ENCODE measurements at places on chromosomes 2 and 18.

DNA sequence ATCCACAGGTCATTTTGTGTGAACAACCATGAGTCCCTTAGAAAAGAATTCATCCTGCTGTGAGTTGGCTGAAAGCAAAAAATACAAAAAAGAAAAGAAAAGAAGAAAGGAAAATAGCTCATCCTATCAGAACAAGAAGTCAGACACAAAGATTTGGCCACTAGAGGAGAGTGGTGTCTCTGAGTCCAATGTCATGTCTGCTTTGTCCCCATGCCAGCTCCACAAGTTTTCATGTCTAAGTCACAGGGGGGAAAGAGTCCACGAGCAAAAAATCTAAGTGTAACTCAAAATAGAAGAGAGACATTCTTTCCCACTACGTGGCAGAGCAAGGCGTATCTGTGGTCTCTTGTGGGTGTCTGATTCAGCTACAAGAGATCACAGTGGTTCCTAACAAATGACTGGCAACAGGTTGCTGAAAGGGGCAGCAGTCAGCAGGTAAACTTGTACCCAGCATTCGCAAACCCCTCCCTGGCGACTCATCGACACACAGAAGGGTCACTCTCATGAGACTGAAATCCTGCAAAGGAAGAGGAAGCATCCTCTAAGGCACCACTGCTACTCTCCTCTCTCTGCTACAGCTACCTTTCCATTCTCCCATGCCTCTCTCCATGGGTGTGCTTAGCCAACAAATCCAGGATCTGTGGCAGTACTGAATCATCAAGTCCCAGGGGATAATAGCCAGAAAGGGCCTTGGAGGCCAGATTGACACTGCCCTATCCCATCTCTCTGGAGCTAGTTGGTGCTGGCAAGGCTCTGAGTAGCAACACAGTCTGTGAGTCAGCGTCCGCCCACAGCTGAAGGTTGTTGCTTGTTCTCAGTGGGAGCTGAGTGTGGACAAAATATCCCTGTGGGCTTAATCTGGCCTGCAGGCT is 123.0 kb upstream of the SLC39A10 start:
- peak; percentile 59 for DNase-seq

GRCh38 chr2:95296880-95297487 is at the start of gene KCNIP3:
Gene KCNIP3 (plus strand): TSS chr2:95297347. CDS start chr2:95297439, 92 bp downstream.
- no peak for DNase-seq

GRCh38 chr2:105085525-105085924 is 47.7 kb downstream of the MRPS9 start:
- no peak for DNase-seq

DNA sequence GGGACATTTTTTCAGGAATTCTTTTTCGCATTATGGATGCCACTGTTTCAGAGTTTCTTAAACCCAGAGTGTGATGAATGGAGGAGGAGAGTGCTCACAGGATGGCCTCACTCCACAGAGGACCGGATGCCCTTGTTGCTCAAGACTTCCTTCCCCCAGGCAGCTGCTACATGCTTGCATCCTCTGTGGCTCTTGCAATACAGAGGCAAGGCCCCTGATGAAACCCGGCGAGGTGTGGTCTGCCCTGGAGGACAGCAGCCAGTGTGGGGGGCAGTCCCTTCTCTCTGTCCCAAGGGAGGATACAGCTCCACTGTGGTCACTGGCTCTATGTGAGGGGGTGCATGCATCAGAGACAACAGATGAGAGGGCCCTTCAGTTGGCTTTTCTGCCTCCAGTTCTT is 109.6 kb downstream of the SH3RF3 start:
- DNase-seq: peak; percentile 85

- no peak for DNase-seq
Observed at GRCh38 chr2:50694798-50695197, 337.1 kb downstream of the NRXN1 start.

GRCh38 chr2:200655918-200656580 is 70.2 kb downstream of the AOX1 start:
- DNase-seq: no peak

DNA sequence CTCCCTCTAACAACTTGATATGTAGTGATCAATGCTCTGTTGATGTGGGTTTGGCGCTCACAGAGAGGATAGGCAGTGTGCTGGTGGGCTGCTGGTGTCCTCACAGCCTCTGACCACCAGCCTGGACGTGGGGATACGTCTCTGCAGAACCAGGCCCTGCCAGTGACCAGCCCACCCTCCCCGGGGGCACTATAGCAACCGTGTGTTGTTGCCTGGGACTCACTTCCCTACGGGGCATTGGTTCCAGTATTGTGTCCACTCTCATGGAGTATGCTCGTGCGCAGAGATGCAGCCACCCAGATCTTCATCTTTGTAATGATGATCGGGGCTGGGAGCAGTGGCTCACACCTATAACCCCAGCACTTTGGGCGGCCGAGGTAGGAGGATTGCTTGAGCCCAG is 180.1 kb downstream of the LDLRAD4 start:
- no peak for DNase-seq

GRCh38 chr2:111665011-111665410 is 219.0 kb downstream of the ANAPC1 start:
- DNase-seq: no peak

DNA sequence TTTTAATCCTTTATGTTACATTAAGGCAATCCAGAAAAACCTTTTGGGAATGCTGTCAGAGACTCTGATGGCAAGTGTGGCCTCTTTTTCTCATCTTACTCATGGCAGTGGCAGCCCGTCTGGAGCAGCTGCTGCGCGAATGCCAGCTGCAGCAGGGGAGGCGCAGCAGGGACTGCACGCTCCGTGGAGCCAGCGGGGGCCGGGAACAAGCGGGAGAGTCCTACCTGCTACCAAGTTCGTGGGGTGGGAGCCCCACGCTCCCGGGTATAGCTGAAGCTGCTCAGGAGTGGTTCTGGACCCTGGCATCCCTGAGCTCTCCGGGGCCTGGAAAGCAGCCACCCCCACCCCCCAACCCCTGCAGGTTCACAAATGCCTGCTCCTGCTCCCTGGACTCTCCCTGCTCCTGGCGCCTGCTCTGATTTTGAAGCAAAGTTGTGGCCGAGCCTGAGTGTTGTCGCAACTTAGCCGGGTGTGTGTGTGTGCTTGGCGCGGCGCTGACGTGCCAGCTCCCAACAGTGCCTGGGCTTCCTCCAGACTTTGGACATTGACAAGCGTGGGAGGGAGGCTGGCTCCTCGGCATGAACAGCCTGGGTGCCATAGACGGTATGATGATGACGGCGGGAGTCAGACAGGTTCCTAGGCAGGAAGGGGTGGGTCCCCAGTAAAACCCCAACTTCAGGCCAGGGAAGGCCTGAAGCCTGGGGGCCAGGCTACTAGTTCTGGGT is 21.7 kb downstream of the TMX3 start:
- DNase-seq: peak; percentile 28

DNA sequence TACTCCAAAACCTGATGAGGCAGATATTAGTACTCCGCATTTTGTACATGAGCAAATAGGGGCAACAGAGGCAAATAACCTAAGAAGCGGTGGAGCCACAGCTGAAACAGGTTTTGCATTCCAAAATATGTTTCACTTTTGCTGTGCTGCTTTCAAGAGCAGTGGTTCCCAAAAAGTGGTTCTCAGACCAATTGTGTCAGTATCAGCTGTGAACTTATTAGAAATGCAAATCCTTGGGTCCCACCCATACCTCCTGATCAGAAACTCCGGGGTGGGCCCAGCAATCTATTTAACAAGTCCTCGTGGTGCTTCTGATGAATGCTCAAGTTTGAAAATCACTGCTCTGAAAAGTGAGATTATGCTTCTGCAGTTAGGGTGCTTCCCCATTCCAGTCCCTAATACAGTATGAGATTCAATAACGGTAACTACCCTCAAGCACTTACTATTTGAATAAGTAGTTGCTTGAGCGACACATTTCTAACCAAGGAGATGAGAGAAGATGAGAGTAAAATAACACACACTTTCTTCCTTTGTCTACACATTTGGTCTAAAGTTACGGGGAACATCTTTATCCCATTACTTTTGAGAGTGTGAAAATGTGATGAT is 17.8 kb upstream of the TCF4 start:
- DNase-seq: no peak

DNA sequence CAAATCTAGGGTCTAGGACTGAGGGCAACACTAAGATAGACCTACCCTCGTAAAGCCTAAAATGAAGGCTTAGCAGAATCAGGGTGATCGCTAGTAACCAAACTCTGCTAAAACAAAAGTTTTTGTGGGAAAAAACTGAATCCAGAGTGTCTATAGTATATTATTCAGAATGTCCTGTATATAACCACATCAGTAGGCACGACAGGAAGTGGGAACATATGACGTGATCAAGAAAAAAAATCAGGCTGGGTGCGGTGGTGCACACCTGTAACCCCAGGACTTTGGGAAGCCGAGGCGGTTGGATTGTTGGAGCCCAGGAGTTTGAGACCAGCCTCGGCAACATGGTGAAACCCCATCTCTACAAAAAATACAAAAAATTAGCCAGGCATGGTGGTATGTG is 106.1 kb downstream of the UGGT1 start:
- DNase-seq: no peak

DNA sequence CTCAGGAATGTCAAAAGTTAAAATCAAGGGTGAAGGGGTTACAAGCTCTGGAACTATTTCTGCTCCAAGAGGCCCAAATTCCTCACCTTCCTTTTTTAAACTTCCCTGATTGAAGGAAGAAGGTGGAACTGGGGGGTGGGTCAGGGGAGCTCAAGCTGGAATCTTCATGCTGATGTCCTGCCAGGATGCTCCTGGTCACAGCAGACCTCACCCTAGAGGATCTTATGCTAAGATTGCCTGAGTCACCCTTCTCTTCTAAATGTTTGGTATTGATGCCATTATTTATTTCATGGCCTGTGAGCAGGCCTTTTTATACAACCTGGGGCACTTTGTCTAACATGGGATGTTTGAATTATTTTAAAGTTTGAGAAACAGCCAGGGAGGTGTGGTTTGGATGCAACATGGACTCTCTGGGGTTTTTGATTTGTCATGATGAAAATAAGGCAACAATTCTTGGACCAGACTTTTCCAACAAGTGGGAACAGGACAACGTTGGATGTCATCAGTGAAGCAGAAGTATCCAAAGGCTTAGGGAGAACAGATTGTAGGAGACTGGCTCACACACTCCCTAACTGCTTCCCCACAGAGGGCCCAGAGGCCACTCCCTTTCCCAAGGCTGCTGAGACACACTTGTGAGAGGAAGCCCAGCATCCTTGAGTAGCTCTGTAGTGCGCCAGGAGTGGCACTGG is 420.2 kb upstream of the MEX3C start:
- DNase-seq: no peak

- no peak for DNase-seq
Observed at GRCh38 chr2:197704434-197705120, 592 bp upstream of the MARS2 start.

- DNase-seq: no peak
Observed at GRCh38 chr18:76499637-76500340, 4.7 kb upstream of the ZNF516 start.

GRCh38 chr2:216030216-216030615 is 16.9 kb upstream of the MREG start:
- DNase-seq: no peak

DNA sequence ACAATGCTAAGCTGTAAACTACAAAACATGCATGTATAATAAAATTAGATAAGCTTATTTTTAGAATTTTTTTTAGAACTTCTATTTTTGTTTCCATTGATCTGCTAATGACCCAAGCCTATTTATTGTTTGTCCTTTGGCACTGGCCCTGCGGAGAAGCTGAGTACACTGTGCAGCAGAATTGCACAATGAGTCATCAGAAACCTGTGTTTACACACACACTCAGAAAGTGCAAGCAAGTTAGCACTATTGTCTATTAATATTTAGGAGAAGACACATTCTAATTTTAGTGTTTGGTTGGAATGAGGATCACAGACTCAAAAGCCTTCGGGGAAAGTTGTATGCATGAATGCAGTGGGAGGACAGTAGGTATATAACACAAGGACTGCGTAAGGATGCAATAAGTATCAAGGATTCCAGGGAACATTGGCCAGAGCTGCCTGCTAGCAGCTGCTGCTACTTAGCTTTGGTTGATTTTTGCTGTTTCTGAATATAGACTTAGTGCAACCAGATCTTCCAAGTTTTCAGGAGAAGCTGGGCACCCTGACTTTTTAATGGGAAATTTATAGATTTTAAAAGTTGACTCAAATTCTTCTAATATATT is 128.2 kb downstream of the KCNH7 start:
- peak; percentile 22 for DNase-seq

GRCh38 chr2:1665761-1666505 is 78.4 kb downstream of the PXDN start:
- DNase-seq: no peak

GRCh38 chr2:83251321-83251872 is 1207.7 kb downstream of the SUCLG1 start:
- DNase-seq: no peak

GRCh38 chr18:58639751-58640427 is 11.0 kb upstream of the ALPK2 start:
- no peak for DNase-seq

DNA sequence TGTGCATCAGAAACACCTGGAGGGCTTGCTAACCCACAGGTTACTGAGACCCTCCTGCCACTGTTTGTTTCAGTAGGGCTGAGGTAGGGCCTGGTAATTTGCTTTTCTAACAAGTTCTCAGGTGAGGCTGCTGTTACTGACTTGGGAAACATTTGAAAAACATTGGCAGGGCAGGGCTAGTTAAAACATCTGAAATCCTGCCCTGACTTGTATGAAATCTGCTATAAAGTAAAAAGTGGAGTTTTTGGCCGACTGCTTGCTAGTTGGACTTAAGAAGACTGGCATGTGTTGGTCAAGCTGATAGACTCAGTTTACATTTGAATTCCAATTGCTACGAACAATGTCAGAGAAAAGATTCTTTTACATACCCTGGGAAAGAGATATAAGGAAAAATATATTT is 111.6 kb upstream of the DLX2 start:
- no peak for DNase-seq

GRCh38 chr2:240123821-240124650 is 12.1 kb downstream of the COPS9 start:
- no peak for DNase-seq

GRCh38 chr2:239532859-239533258 is 132.0 kb upstream of the HDAC4 start:
- DNase-seq: no peak

DNA sequence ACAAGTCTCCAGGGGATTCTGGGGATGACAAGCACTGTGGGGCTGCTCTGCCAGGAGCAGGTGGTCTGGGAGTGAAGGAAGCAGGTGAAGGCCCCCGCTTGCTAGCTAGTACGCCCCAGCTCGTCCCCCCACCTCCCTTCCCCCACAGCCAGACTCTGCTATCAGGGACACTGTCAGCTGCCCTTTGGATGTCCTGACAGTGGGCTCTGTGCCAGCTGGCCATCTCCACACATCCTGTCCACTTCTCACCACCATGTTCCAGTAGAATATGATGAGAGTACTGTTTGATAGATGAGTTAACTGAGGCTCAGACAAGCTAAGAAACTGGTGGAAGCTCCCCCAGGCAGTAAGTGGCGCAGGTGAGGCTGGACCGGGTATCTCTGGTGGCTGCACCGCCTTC is 276.2 kb downstream of the CELF4 start:
- DNase-seq: peak; percentile 78

Measured in right cardiac atrium (tissue), 5 donors.